T-helper 17 cell (primary cell): ENCODE measurements at places on chromosomes 11 and 22. TPM values are rescaled to one million over a fixed set of nuclear protein-coding genes. Genes with fewer than 3 reads are reported as not detected.

DNA sequence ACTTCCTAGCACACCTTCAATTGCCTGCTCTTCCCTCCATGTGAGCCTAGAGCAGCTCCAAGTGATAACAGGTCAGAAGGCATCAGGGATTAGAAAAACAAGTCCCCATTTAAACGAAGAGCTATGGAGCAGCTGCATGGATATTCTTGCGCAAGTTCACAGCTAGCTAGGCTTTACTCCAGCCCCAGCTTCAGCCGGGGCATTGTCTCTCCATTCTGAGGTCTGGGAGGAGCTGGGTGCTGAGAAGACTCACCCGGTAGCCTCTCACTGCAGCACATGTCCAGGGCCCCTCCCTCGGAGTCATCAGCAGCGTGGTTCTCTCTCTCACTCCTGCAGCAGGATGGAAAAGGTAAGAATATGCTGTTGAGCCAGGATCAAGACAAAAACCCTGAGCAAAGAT, 26.0 kb downstream of the PTPN5 start:
- DNase-seq, result no peak

Gene OR51B4
- total RNA-seq, result not detected

DNA sequence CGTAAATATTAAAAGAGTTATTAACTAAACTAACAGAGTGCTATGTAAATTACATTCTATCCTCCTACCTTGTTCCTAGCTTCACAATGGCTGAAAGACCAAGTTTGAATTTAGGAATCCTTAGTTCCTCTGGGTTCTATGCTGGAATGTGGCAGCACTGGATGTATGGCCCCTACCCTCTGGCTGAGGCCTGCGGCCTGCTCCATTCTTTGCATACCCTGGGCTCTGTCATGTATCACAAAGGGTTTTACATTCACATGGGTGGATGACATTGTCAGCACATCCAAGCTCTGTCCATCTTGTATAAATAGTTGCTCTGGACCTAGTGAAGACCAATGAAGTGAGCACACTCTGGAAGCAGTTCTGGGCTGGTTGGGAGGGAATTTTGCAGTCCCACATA, 54.5 kb downstream of the AASDHPPT start:
- DNase-seq, result no peak

DNA sequence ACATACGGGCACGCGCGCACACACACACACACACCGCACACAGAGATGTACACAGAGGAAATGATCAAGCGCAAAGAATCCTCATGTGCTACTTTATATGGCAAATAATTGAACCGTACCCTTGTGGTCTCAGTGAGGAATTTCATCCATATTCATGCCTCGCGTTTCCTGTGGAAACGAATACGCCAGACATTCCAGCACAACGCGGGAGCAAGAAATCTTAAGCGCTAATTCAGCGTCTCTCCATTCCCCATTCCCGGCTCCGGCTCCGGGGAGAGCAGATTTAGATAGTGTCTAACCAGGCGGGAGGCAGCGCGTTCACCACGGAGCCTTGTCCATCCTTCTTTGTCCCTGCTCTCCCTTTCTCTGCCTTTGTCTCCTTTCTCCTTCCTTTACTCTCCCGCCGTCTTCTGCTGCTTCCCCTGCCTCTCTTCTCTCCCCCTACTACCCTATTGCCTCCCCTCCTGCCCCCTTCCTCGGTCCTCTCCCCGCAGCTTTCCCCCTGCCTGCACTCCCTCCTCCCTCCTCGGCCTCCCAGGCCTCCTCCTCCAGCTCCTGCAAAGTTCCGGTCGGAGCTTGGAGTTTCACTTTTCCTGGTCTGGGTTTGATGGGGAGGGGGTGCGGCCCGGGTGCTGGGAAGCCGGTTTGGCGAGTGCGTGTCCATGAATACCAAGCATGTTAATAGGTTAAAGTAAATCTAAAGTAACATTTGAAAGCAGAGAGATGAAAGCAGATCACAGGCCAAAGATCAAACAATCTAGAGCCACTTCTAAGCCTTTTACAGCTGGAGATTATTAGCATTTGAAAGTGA, 579.3 kb downstream of the BUD13 start:
- no peak for DNase-seq

Gene CHADL
- 3.5 TPM for total RNA-seq

Gene RAG2
- total RNA-seq, result not detected

Gene PATE4
- not detected for total RNA-seq

Gene NNMT
- total RNA-seq, result not detected

GRCh38 chr11:43574949-43575912, 105.3 kb upstream of the HSD17B12 start:
- DNase-seq, result no peak

Gene NXPE1
- total RNA-seq, result not detected

Gene ANGPTL5
- not detected for total RNA-seq

Gene MPEG1
- total RNA-seq, result 12.0 TPM

DNA sequence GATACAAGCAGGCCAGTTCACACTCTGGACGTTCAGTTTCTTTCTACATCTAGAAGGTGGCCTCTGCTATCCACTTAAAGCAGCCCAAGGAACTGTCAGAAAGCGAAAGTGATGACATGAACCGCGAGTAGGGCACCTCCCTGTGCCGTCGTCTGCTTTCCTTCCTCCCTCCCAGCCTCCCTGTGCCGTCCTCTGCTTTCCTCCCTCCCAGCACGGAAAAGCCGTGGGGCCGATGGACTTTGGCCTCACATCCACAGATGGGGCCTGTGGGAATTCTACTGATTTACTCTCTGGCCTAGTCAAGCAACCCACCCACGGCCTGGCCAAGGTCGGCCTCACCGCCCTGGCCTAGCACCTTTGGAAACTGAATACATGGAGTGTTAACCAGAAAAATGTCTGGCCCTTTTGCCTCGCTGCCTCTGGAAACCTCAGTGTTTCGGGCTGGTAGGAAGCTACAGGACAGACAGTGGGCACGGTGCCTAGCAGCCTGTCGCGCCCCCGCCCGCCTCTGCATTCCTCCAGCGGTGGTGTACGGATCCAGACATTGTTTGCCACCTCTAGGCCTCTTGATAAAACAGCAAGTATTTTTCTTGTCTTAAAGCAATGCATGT, 14.2 kb downstream of the PEX26 start:
- no peak for DNase-seq

Gene CWF19L2
- 24.2 TPM for total RNA-seq

GRCh38 chr11:35292279-35292678, 127.1 kb downstream of the SLC1A2 start:
- DNase-seq, result no peak

Gene PNPLA5
- not detected for total RNA-seq

Gene GAB4
- total RNA-seq, result not detected

Gene ELFN2
- 0.10 TPM for total RNA-seq

DNA sequence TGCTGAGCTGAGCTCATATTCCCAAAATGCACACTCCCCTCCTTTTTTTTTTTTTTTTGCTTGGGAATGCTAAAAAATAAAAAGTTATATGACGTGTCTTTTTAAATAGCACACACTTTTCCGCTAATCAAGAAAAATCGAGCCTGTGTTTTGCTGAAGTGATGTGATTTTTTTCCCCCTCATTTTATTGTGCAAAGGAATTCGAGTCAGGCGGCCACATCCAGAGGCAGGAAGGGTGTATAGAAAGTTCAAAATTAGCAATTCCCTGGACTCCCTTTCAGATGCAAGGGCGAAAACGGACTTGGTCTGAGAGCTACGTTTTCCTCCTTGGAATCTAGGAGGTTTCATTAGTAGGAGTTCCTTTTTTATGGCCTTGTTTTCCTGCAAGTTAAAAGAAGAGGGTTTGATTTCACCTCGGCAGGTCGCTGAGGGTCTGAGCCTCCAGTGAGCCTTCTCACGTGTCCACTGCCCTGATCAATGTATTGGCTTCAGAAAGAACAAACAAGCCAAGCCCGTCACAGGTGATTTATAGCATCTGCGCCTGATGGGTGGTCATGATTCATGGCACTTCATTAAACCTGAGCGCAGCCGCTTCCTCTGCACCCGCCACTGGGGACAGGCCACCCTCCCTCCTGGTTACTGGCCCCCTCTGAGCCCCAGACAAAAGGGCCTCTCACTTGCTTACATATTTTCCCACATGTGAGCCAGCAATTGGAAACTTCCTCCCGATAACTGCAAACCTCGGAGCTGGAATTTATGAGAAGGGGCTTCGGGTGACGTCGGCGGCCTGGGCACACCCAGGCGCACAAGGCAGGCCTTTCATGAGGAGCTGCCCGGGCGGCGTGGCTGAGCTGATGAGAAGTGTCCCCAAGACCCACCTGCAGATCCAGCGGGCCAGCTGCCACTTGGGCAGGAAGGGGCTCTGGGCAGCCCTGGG, 64.4 kb upstream of the LINC01488 start:
- DNase-seq, result no peak

Gene TMEM132A
- total RNA-seq, result not detected

GRCh38 chr11:9039198-9039597, 35.4 kb upstream of the NRIP3 start:
- DNase-seq, result no peak

Gene TBX1
- total RNA-seq, result not detected

DNA sequence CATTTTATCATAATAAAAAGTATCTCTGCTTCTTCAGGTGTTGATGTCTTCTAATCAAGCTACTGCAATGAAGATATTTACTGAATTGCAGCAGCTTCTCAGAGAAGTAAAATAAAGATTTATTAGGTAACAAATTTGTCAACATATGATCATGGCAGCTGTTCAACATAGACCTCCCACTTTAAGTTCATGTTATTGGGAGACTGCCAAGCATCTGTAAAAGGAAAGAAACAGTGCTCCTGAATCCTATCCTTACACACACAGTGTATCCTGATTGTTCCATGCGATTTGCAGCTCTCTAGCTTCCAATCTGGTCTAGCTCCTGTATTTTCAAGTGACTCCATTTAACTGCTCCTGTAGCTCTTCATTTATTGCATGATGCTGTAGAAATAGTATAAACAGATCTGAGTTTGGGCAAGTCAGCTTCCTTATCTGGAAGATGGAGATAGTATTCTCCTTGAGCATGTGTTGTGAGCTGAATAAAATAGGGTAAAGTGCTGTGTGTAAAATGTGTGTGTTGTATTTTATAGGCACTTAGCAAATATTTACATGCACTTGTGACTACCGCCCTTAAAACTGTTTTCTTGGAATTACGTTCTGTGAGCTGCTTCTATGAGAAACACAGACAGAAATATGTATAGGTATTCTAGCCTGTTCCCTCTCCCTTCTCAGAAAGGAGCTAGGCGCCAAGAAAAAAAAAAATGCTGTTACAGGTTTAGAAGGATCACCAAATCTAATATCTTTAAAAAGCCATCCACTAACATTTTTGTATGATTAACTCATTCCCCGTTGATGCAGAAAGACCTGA, 290.6 kb downstream of the JRKL start:
- no peak for DNase-seq

- DNase-seq, result no peak
Observed at GRCh38 chr22:45336971-45337431, 27.3 kb downstream of the FAM118A start.

Gene TTC36
- not detected for total RNA-seq

- no peak for DNase-seq
Observed at GRCh38 chr22:34501366-34501965, 564.5 kb upstream of the ISX start.

DNA sequence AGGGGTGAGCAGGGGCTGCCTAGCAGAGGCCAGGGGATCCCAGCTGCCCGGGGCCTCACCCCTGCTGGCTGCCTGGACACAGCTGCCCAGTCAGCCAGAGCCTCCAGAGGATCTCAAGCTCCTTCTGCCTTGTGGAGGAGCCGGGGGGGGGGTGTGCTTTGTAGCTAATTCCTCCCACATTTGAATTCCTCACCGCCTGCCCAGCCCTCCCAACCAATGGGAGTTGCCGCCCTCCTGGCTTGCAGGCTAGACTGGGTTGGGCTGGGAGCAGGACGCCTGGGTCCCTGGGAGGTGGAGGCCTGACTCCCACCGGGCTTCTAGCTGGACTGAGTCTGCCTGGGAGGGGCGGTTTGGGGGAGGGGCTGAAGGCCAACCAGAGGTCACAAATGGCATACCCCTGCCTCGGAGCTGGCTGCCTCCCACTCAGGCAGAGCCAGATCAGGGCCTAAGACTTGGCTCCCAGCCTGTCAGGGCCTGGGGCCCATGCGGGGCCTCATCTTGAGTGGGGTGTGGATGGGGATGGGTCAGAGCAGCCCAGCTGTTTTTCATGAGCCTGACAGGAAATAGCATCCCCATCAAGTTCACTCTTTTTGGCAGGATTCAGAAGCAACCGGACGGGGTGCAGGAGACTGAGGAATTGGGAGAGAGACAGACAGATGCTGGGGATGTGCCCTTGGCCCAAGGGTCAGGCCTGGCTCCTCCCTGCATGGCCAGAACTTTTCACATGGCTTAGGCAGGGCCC, 29.2 kb upstream of the PDE2A start:
- DNase-seq, result no peak

Gene NCR3LG1
- 4.1 TPM for total RNA-seq

Gene FAM180B
- total RNA-seq, result 0.23 TPM

DNA sequence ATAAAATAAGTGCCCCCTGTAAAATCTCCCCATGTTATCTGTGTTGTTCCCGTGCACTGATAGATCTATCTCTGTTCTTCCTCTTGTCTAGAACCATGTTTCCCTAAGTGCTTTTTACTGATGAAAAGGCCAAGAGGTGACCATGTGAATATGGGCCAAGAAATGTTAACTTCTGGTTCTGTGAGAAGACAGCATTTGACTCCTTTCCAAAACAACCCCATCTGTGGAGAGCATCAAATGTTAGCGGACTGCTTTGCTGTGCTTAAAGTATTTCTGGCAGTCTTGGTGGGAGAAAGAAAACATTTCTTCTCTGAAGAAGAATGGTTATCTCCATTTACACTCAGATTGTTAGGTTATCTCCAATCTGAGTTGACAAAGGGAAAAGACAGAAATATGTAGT, 58.6 kb upstream of the GUCY1A2 start:
- DNase-seq, result no peak

DNA sequence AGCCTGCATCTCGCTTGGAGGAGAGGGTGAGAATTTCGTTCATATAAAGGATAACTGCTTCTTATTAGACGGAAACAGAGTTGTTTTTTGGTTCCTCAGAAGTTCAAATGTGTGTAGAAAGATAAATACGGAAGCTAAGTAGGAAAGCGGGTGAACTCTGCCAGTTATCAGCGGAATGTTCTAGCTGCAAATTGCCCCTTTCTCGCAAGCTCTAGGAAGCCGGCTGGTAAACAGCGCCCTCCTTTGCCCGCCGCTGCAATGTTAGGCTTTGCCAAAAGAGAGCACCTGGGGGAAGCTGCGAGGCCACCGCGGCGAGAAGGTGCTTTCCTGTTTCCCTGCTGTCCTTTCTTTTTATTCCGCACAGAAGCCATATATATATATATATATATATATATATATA, 67.0 kb downstream of the IGLL5 start:
- peak; percentile 35 for DNase-seq

DNA sequence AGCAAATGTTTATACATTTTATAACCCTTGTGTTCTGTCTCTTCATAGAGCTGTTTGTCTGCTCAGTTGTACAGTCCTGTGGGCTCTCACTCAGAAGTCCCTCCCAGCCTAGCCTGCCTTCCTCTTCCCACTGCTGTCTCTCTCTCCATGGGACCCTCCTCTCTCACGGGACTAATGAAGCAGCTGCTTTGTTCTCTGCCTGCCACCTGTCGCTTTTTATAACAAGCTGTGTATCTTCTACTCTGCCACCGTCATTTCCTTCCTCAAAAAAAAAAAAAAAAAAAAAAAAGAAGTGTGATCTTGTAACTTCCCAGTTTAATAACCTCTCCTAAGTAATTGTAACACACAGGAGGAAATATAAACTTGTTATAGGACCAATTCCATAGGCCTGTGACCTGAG, 92.2 kb upstream of the ALKBH3 start:
- no peak for DNase-seq

Gene SCGB1D2
- not detected for total RNA-seq
